Suppressor macrophage (primary cell): ENCODE measurements at places on chromosomes 7 and 10.

DNA sequence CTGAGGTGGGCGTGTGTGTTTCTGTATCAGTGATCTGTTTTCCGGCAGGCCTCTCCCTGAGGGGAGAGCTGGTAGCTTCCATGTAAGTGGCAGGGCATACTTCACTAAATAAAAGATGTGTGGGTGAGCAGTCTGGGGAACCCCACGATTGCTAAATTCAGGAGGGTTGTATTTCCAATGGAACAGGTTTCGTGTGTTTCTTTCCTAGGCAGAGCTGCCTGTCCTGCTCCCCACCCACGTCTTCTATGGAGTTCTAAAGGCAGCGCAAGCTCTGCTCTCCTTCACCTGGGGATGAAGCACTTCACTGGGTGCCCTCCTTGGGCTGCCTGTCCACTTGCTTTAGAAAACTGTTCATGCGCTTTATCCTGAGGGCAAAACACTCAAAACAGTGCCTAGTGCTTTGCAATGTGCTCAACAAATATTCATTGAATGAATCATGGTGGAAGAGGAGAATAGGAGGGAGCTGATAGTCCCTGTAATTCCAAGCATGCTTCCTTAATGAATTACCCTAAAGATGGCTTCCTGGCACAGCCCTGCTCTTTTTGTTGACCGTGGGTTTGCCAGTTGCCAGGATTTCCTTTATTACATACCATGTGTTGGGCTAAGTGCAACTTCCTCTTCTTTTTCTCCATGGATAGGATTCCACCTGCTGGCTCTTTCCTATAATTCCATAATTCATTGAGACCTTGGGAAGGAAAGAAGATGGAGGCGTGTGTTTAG lies 50.6 kb upstream of the SRPK2 start:
- DNase-seq: peak; percentile 6

- no peak for DNase-seq
Measured at GRCh38 chr10:60607372-60607771, 170.9 kb upstream of the CDK1 start.

DNA sequence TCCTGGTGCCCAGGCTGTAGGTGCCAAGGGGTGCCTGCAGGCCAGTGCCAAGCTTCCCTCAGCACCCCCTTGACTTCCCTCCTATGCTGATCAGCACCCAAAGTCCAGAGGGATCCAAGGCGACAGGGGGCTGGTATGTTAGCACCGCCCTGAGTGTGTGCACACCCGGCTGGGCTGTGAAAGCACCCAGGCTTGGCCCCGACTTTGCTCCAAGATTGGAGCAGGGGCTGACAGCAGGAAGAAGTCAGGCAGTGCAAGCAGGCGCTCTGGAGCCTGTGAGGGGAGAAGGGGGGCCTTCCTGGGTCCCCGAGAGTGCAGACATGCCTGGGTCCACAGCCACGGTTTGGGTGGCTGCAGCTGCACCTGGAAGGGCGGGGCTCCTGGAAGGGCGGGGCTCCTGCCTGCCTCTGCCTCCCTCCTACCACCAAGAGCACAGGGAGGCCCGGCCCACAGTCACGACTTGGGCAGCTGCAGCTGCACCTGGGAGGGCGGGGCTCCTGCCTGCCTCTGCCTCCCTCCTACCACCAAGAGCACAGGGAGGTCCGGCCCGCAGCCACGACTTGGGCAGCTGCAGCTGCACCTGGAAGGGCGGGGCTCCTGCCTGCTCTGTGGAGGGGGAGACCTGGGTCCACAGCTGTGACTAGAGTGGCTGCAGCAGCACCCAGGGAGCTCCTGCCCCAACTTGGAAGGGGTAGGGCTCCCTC lies 30.2 kb upstream of the ZMYND11 start:
- no peak for DNase-seq

DNA sequence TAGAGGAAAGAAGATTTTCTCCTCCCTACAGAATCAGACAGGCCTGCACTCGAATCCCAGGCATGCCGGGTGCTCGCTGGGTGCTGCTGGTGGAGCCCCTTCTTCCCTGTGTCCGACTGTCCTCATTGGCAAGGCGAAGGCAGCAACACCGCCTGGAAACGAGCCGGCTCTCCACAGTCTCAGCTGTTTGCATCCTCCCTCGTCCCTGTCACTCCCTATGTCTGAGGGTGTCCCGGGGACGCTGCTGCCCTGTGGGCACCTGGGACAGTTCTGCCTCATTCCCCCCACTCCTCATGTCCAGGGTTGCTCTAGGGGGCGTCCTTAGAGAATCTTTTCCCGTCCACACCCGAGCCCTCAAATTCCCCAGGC lies 31.6 kb upstream of the TMEM72 start:
- DNase-seq: no peak

DNA sequence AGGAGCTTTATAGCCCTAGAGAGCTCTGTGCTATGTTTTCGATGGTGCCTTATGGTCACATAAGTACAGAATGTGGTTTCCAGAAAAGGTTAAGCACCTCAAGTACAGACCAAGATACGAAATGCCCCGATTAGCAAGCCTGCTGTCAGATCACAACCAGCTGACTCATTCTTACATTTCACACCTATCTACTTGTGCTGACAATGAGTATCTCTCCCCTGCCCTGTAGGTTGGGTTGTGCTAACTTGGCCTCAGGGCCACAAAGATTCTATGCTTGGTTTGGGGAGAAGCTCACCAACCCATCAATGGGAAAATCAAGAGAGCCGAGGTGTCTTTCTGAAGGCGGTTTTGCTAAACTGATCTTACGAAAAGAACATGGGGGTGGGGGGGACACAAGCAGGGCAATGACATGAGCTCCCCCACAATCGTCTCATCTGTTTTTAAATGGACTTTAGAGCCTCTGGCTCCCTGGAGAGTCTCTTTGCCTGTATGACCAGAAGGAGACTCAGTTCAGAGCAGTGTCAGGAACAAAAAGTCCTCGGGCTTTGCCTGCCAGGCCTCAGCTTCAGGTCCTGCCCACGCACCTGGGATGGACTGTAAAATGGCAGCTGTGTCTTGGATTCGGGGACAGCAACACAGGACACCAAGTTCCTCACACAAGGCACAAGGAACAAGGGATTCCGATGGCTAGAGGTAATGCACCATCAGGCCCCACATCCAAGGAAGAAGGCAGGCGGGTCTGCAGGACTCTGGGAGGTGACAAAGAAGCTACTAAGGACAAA lies 55.1 kb downstream of the FAM53B start:
- DNase-seq: no peak

DNA sequence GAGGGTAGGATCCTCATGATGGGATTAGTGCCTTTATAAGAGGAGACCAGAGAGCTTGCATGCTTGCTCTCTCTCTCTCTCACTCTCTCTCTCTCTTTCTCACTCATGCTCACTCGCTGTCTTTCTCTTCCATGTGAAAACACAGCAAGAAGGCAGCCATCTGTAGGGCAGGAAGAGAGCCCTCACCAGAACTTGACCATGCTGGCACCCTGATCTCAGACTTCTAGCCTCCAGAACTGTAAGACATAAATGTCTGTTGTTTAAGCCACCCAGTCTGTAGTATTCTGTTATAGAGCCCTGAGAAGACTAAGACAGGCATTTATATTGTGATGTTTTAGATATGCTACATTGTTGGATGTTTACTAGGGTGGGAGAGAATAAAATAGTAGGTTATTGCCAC lies 43.4 kb upstream of the MTPN start:
- DNase-seq: no peak

- no peak for DNase-seq
Measured at GRCh38 chr10:89419548-89419947, 5.2 kb downstream of the IFIT5 start.

DNA sequence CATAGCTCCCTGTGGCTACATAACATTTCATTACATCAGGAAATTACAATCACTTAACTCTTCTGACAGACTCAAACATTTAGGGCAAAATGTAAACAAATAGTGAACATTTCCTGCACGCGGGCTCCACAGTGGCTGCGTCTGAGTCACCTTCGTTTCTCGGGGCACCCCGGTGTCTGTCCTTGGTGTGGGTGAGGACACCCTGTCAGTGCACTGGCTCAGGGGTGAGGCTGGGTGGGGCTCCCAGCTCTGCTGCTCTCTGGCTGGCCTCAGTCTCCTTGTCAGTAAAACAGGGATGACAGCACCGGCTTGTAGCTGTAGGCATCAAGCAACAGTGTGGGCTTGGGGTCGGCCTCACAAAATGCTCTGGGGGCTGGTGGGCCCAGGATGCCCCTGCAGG lies 237.1 kb upstream of the SHH start:
- DNase-seq: no peak

- no peak for DNase-seq
Measured at GRCh38 chr7:37289781-37290180, 158.9 kb downstream of the ELMO1 start.

GRCh38 chr10:4107285-4107851 lies 322.4 kb upstream of the KLF6 start:
- DNase-seq: peak; percentile 70

DNA sequence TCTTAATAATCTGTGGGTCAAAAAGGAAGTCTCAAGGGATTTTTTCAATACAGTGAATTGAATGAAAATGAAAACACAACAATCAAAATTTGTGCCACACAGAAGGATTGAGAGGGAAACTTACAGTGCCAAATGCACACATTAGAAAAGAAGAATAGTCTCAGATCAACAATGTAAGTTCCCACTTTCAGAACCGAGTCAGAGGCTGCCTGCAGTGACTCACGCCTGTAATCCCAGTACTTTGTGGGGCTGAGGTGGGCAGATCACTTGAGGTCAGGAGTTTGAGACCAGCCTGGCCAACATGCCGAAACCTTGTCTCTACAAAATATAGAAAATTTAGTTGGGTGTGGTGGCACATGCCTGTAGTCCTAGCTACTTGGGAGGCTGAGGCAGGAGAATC lies 12.5 kb upstream of the KEL start:
- DNase-seq: peak; percentile 47

DNA sequence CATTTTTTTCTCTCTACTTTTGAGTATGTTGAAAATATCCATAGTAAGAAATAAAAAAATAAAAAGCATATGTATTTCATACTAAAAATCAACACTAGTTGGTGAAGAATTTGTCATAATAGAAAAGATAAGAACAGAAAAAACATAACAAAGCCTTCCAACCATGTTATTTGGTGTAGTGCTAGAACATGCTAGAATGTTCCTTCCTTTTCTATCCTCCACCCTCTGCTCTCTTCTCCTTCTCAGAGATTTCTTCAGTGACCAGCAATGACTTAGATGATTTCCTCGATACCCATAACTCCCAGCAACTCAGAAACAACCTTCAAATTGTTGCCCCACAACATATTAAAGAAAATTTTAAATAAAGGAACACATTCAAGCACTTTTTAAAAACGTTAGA lies 2.6 kb downstream of the ZC3HAV1 start:
- peak; percentile 16 for DNase-seq

GRCh38 chr10:96863922-96864543 lies 31.9 kb downstream of the LCOR start:
- DNase-seq: no peak

GRCh38 chr7:105926131-105926530 lies 36.9 kb upstream of the CDHR3 start:
- no peak for DNase-seq

GRCh38 chr10:93223336-93223735 lies 149.6 kb downstream of the CYP26A1 start:
- no peak for DNase-seq

GRCh38 chr7:24858108-24858977 lies 101.1 kb upstream of the GSDME start:
- DNase-seq: no peak

GRCh38 chr10:95741807-95742467 lies 14.0 kb upstream of the ENTPD1 start:
- DNase-seq: peak; percentile 81

DNA sequence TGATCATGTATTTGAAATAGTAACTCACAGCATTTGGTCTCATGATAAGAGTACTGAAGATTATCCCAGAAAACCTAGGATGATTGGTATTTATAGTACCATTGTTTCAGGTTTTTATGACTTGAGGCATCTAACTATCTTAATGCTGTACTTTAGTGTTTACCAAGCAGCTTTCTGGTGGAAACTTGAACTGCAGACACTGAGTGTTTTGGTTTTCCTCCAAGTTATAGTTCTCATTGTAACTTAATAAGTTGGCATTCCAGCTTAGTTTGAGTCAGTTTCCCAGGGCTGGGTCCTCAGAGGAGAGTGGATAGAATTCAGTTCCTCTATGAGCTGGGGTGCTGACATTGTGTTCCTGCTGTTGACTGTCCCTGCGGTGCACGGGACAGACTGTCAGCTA lies 50.4 kb downstream of the SEC23IP start:
- DNase-seq: no peak

- no peak for DNase-seq
Measured at GRCh38 chr10:128160297-128160711, 34.1 kb upstream of the MKI67 start.

- peak; percentile 31 for DNase-seq
Measured at GRCh38 chr10:88159127-88159829, 295.9 kb downstream of the PTEN start.
